ENCODE measurements at places on chromosomes 7 and 10.

- no peak for DNase-seq
Observed at GRCh38 chr10:5983774-5984173, 6.4 kb upstream of the IL15RA start.

- DNase-seq = no peak
Observed at GRCh38 chr10:58023341-58024073, 244.2 kb downstream of the IPMK start.

DNA sequence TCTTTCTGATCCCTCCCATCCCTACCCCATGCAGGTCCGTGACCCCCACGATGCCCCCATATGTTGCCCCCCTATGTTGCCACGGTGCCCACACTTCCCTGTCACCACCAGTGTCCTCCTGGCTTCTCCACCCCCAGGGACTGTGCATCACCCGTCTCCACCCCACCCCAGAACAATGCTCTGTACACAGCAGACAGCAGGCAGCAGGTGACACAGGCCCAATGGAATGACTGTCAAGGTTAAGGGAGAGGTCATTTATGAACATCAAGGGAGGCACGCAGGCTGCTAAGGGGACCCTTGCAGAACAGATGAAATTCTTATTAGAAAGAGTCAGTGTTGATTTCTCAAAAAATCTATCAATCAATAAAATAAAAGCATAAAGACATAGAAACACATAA is 71.5 kb downstream of the PARP12 start:
- DNase-seq = no peak

DNA sequence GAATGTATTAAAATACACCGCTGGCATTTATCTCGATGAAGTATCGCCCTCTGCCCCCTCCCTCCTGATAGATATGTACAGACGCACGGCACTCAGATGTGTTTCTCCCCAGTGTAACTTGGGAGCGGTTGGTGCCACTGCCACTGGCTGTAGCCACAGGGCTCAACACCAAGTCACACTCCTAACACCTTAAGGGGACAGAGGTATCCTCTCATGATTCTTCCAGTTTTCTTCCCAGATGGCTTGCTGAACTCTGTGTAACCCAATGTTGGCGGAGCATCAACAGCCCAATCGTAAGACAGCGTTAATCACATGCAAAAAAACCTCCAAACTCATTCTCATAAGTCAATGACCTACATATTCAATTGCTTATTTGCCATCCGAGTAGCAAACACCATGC is 35.5 kb downstream of the CTBP2 start:
- DNase-seq = no peak

DNA sequence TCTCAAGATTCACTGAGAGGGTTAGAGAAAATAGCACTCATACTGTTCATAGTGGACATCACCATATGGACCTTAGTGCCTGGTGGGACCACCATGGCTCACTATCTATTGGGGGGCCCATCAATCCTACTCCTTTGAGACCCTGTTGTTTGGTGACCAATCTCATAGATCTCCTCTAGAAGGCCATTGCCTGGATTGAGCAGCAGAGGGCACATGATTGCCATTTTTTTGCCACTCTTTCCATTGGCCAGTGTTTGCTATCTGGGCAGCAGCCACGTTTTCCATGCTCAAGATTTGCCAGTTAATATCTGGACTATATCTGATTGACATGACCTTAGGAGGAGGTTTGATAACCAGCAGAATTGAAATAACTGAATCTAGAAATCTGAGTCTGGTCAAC is 244.5 kb downstream of the ITGB1 start:
- DNase-seq = no peak

GRCh38 chr10:70193391-70193844 is 23.1 kb upstream of the SAR1A start:
- DNase-seq = no peak

GRCh38 chr10:517872-518475 is 171.5 kb downstream of the DIP2C start:
- DNase-seq = no peak

- no peak for DNase-seq
Observed at GRCh38 chr7:22361795-22362194, 4.8 kb upstream of the RAPGEF5 start.

GRCh38 chr10:17737027-17737965 is 14.7 kb upstream of the TMEM236 start:
- DNase-seq = no peak

DNA sequence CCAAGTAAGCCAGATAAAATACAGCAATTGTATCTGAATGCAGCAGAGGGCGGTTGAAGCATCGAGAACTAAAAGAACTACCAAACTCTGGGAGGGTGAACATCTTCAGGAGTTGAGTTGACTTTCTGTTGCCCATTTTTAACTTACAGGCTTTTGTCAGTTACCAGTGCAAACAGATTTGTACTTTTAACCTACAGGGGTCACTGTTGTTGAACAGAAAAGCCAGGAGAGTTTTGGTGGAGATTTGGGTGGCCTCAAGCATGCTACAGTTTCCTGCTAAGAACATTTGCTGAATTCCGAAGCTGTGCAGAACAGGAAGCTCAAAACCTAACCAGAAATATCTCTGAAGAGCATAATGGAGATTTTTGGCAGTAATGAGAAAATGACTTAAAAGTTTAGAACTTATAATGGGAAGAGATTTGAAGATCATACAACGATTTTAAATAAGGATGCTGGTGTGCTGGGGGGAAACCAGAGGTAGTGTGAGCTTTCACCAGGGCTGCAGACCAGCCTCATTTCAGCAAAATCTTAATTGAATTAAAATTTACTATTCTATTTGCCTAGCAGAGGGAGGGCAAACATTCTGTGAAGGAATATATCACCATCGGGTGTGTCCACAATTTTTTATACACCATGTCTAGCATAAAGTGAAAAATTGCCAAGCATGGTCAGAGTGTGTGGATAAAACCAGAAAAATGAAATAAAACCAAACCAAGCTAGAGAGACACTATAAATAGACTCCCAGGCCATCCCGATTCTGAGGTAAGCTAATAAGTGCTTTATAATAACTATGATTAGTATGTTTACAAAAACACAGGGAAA is 208.6 kb upstream of the CCDC6 start:
- no peak for DNase-seq

DNA sequence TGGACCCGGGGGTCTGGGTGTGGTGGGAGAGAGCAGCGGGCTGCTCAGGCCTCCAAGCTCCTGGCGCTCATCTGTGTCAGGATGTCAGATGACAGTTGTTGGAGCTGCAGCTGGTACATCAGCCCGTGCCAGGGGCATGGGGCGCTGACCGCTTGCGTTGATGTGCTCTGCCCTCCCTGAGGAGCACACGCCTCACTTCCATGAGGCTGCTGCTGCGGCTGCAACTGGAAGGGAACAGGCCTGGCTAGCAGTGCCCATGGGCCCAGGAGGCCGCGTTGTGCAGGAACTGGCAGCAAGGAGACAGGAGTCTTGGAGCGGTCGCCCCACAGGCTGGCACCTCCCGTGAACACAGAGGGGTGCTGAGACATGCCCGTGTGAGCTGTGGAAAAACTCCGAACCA is 361.3 kb upstream of the MKI67 start:
- DNase-seq = no peak

GRCh38 chr10:75435291-75435690 is 3.9 kb downstream of the LRMDA start:
- no peak for DNase-seq

- no peak for DNase-seq
Observed at GRCh38 chr10:61124756-61125530, 181.0 kb upstream of the RHOBTB1 start.

DNA sequence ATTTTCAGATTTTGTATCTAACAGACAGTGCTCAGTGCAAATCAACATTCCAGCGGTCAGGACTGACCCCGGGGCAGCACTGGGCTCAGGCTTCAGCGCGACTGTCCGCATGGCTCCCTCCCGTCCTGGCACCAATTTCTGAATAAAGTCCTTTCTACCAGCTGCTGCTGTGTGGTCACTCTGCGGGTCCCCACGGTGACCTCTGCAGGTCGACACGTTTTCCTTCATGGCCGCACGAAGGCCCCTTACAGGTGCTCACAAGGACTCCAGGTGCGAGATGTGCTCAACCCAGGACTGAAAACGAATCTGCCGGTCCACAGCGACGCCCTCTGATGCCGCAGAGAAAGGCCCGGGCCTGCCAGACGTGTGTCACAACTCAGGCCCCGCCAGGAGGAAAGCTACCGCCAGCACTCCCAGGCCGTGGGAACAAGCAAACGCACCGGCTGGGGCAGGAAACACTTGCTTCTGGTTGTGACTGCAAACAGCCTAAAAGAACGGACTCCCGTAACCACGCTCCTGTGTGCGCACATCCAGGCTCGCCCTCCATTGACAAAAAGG is 3.7 kb upstream of the UTF1 start:
- DNase-seq = no peak

DNA sequence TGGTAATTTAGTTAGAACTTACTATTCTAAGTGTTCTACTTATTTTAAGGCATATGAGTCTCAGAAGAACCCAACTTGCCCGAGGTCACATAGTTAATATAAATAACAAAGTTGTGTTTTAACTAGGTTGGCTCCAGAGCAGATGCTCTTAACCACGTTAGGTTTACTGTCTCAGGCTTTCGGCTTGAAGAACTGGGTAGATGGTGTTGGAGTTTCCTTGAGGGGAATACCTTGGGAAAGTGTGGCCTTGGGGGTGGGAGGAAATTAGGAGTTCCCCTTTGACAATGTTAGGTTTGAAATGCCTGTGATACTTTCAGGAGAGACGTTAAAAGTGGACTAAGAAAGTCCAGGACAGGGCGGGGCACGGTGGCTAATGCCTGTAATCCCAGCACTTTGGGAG is 9.6 kb downstream of the ZNF398 start:
- no peak for DNase-seq

DNA sequence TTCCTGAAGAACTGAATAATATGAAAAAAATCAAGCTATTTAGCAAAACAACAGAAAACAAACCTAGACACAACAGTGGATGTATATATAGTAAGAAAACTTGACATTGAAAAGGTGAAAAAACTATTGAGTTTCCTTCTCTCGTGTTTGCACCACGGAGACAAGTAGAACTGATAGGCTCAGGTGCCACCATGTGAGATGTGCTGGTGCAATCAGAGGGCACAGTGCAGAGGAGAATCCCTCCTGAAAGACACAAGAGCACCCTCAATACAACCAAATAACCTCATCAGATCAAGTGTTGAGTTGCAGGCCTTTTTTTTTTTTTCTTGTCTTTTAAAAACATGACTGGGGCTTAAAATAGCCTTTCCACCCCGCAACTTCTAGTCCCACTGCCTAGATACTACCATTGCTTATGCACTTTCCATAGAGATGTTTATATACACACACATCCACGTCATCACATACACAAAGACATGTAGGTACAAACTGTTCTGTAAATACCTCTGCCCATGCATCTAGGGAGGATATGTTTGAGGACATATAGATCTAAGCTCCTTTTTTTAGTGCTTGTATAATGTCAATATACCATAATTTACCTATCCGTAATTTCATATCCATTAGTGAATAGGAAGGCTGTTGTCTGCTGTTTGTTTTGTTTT is 54.1 kb downstream of the UBE2H start:
- no peak for DNase-seq

- no peak for DNase-seq
Observed at GRCh38 chr7:16395121-16395520, 26.2 kb downstream of the CRPPA start.

DNA sequence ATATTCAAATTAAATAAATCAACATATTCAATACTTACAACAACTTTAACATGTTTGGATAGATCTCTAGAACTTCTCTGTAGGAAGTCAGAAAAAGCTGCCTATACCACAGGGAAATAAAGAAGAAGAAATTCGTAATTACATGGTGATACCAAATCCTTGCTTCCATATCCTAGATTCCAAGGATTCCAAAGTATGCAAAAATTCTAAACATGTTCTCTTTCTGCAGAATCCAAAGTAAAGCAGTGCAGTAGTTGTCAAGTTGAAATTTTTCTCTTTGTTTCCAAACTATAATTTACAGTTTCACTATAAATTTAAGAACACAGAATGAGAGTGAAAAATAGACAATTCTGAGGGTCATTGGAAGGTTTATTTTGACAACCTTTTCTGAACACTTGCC is 233.7 kb upstream of the PTN start:
- DNase-seq = no peak

DNA sequence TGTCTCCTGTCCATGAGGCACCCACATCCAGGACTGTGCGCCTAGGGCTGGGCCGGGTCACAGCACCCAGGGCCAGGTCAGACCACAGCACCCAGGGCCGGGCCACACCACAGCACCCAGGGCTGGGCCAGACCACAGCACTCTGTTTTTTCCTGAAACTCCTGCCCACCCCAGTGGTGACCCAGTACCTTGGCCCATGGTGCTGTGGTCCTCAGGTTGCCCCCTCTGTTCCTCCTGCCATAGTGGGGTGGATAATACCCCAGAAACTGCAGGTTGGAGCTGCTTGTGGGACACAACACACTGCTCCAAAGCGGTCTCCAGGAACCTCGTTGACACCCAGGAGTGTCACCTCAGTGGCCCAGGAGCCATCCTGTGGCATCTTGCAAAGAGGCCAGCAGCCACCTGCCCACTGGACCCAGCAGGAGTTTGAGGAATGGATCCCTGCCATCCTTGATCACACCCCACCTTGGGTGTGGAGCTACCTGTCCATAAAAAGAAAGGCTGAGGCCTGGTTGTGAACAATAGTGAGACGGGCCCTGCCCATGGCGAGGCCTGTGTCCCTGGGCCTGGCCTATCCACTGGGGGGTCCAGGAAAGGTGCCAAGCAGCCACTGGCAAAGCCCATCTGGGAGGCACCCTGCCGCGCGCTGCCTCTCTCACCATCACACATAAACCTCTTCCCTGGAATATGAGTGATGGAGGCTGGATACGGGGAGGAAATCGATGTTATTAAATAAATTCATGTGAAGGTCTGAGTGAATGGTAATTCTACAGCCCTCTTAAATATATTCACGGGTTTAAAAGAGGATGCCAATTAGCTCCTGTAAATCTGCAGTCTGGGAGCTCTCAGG is 89.0 kb downstream of the NKX6-2 start:
- DNase-seq = no peak

GRCh38 chr7:48458701-48459524 is 287.7 kb downstream of the ABCA13 start:
- DNase-seq = no peak

DNA sequence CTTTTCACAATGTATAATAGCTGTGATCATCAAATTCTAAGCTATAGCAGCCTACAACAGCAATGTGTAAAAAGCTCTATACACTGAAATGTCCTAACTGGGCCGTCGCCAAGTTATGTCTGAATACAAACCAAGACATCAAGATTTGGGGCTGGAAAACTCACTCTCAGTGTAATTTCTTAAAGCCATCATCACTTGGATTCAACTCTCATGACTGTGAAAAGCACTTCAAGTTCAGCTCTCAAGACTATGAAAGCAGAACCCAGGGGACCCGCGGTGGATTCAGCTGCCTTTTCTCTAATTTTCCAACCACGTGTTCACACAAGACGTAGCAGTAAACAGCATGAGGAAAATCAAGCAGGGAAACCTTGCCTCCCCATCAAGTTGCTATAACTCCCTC is 15.8 kb upstream of the ZNRF2 start:
- no peak for DNase-seq

Data from activated T-cell treated with anti-CD3 and anti-CD28 coated beads for 1 hour (primary cell).